ENCODE measurements at places on chromosomes 1 and 21. TPM values are rescaled to one million over a fixed set of nuclear protein-coding genes. Genes with fewer than 3 reads are reported as not detected.

The HMGCS2 gene
- polyA plus RNA-seq = not detected

The CELA2A gene
- not detected for polyA plus RNA-seq

The HSPA6 gene
- polyA plus RNA-seq = 0.26 TPM

The NEXN gene
- polyA plus RNA-seq = 8.7 TPM

The DYRK3 gene
- polyA plus RNA-seq = 8.7 TPM

The TAF1A gene
- polyA plus RNA-seq = 13.0 TPM

The EFCAB7 gene
- 4.6 TPM for polyA plus RNA-seq

The EMC1 gene
- polyA plus RNA-seq = 25.8 TPM

The LEPROT gene
- polyA plus RNA-seq = 51.2 TPM

The SLFNL1 gene
- 0.03 TPM for polyA plus RNA-seq

The SV2A gene
- 0.13 TPM for polyA plus RNA-seq

The PLEKHN1 gene
- 3.2 TPM for polyA plus RNA-seq

The SLC16A4 gene
- 47.2 TPM for polyA plus RNA-seq

The FAM78B gene
- 0.12 TPM for polyA plus RNA-seq

The SNX7 gene
- polyA plus RNA-seq = 29.5 TPM

The HPDL gene
- 2.8 TPM for polyA plus RNA-seq

The SYT14 gene
- polyA plus RNA-seq = 0.05 TPM

The IVL gene
- not detected for polyA plus RNA-seq

The CFAP57 gene
- 0.62 TPM for polyA plus RNA-seq

The OR10Z1 gene
- polyA plus RNA-seq = not detected

The RGS1 gene
- not detected for polyA plus RNA-seq

The RHOC gene
- polyA plus RNA-seq = 296 TPM

The NID1 gene
- polyA plus RNA-seq = 4.6 TPM

The S100A1 gene
- 0.67 TPM for polyA plus RNA-seq

The NTMT2 gene
- polyA plus RNA-seq = not detected

The SLAMF1 gene
- not detected for polyA plus RNA-seq

The STYXL2 gene
- polyA plus RNA-seq = not detected

The CD34 gene
- 0.05 TPM for polyA plus RNA-seq

The DFFA gene
- 31.7 TPM for polyA plus RNA-seq

The GNG4 gene
- polyA plus RNA-seq = 9.9 TPM

The KISS1 gene
- polyA plus RNA-seq = not detected

The NEGR1 gene
- not detected for polyA plus RNA-seq

The FALEC gene
- 0.80 TPM for polyA plus RNA-seq

The FMO5 gene
- 0.37 TPM for polyA plus RNA-seq

The CFAP107 gene
- polyA plus RNA-seq = not detected

The KRTAP11-1 gene
- not detected for polyA plus RNA-seq

The TNFRSF25 gene
- polyA plus RNA-seq = 4.5 TPM

The IGSF5 gene
- polyA plus RNA-seq = not detected

The TENT5C gene
- 0.11 TPM for polyA plus RNA-seq

The SLAMF9 gene
- 0.16 TPM for polyA plus RNA-seq

The KRTAP21-2 gene
- polyA plus RNA-seq = not detected
